Stimulated activated CD4-positive, alpha-beta T cell treated with anti-CD3 and anti-CD28 coated beads, TNF-alpha, amount 100 ng/mL, for 48 hours (primary cell): ENCODE measurements at places on chromosomes 3 and 15.

- DNase-seq: no peak
Measured at GRCh38 chr15:88704791-88705768, 66.3 kb downstream of the ISG20 start.

- no peak for DNase-seq
Measured at GRCh38 chr15:63572749-63573464, 24.3 kb upstream of the FBXL22 start.

DNA sequence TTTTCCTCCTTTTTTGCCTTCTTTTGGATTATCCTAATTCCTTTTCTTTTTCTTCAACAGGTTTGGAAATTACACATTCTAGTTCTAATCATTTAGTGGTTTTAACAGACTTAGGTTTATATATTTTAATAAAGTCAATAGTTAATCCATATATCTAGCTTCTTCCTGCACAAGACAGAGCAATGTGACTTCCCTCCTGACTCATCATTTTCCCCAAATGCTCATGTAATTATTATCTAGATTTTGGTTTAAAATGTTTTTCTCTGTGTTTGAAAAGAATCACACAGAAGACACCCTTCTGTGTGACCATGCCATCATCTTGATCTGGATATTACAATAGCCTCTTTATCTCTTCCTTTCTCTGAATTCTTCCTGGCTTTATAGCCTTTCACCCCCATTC, 28.6 kb upstream of the SSR3 start:
- no peak for DNase-seq

GRCh38 chr3:152184971-152185686, 83.6 kb upstream of the MBNL1 start:
- no peak for DNase-seq

GRCh38 chr15:100033140-100033857, 300.1 kb upstream of the LYSMD4 start:
- DNase-seq: no peak

DNA sequence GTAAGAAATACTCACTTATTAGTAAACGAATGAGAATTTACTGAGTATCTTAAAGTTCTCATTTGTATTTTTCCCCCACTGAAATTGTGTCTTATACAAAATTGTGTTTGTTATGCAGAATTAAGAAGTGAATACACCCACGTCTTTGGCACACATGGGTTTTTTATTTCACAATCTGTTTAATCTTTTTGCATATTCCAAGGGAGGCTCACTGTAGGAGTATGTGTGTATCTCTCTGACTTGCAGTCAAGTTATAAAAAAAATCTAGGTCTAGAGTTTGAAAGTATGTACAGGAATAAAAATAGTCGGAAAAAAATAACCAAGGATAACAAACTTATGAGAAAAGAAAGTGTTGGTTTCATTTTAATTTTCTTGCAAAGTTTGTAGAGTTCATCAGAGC, 255.2 kb downstream of the PDCD6IP start:
- DNase-seq: no peak

DNA sequence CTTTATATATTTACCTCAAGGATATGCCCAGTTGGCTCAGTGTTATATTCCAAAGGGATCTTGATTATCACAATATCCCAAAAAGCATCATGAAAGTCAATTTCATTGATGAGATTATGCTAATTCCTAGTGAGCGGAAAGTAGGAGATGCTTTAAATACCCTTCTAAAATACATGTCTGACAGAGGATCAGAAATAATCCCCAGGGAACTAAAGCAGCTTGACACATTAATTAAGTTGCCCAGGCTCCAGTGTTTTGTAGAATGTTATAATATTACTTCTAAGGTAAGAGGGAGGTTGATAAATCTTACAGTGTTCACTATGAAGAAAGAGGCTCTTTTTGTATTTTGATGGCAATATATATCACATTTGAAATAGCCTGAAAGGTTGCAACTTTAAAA, 767.5 kb upstream of the ROBO1 start:
- DNase-seq: no peak

DNA sequence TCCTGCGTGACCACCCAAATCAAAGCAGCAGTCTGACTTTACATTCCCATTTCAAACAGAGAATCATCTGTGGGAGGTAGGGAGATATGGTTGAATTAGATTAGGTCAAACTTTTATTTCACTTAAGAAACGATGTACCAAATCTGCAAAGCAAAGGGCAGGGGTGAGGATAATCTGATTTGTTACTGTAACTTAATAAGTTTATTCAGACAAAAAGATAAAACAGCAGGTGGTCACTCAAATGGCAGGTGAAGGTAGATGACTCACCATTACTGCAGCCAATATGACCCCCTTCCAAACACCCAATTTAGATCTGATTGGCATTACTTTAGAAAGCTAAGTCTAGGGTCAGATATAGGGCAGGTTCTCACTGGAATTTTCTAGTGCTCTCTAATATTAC, 651.0 kb upstream of the NAALADL2 start:
- DNase-seq: no peak

DNA sequence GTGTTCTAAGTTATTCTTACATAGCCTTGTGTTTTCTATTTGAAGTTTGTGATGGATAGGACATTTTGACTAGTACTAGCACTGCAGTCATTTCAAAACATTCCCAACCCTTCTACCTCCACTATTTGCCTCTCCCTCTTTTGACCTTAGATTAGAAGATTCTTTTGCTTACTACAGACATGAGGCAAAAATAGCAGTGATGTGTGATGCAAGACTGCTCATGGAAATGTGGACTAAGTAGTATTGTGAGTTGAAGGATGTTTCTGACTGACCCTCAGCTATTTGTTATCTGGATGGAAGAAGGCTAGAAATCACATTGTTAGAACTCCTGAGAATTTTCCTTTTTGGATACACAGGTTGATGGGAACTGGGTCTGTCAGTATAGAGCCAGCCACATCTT, 45.9 kb downstream of the ATP2C1 start:
- DNase-seq: no peak

- DNase-seq: no peak
Measured at GRCh38 chr3:21390856-21391255, 360.2 kb downstream of the ZNF385D start.

DNA sequence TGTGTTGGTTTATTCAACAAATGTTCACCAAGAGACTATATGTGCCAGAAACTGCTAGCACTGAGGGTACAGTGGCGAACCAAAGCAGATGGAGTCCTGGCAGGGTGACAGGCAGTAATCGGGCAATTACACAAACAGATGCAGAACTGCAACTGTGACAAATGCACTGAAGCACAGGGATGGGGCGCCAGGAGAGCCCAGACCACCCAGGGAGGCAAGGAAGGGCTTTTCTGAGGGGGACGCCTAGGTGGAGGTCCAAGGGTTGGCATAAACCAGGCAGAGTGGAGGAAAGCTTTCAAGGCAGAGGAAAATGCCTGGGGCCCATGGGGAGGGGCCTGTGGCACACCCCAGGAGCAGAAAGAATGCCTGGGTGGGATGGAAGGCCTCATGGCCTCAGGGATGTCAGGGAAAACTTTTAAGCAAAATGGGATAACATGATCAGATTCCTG, 5.5 kb downstream of the DIS3L start:
- DNase-seq: no peak

GRCh38 chr3:126570103-126570541, 11.4 kb upstream of the C3orf22 start:
- DNase-seq: no peak

- no peak for DNase-seq
Measured at GRCh38 chr15:29952225-29952624, 130.0 kb upstream of the TJP1 start.

DNA sequence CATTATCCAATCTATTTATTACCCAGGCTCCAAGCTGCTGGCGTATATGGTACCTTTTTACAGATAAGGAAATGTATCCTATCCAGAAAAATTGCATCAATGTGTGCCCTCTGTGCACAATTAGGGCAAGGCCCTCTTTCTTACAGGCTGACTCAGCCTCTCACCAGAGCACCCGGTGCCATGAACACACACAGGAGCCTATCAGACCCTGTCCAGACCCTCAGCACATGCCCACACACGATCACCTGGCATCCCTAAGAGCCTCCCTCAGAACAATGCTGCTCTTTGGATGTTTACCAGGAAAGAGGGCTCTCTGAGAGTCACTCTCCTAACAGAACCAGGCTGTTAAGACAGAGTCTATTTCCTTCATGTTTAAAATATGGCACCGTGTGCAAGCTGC, 460.0 kb upstream of the TBL1XR1 start:
- no peak for DNase-seq

DNA sequence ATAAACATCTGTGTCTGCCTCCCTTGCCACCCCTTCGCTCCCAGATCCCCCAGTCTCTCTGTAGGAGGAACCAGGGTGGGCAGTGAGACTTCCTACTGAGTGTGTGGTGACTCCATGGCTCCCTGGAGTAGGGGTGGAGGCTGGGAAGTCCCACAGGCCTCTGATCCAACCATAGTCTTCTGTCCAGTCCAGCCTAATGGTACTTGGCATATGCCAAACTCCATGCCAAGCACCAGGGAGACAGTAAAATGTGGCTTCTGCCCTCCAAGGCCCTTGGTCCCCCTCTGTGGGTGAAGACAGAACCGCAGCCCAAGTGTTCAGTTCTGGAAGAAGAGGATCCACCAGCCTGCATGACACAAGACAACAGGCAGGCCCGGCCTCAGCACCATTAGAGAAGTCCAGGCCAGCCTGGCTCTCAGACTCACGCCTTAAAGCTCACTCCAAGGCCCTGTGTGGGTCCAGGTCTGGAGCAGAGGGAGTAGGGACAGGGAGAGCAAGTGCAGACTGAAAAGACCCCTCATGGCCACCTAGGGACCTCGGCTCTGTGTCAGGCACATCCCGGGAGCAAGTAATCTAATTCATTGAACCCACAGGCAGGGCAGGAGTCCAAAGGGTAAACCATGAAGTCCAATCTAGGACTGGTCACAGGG, 112.7 kb downstream of the ETFA start:
- DNase-seq: no peak

GRCh38 chr3:144743225-144743668, 771.6 kb downstream of the DIPK2A start:
- no peak for DNase-seq

DNA sequence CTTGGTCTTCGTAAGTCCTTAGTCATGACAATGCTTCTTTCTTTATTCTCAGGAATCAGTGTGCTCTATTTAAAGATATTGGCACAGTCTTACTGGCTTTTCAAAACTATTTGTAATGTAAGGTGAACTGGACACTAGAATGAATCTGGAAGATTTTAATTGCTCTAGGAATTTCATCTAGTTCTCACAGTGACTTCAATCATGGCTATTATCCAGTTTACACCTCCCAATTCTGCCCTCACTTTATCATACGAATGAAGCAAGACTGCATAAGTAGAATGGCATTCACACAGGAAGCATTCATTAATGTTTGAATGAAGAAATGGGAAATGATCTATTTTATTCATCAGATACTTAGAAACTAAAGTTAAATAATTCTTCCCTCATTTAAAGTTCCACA, 26.7 kb upstream of the DRD3 start:
- DNase-seq: no peak

GRCh38 chr3:181369637-181370036, 342.1 kb upstream of the SOX2 start:
- no peak for DNase-seq

DNA sequence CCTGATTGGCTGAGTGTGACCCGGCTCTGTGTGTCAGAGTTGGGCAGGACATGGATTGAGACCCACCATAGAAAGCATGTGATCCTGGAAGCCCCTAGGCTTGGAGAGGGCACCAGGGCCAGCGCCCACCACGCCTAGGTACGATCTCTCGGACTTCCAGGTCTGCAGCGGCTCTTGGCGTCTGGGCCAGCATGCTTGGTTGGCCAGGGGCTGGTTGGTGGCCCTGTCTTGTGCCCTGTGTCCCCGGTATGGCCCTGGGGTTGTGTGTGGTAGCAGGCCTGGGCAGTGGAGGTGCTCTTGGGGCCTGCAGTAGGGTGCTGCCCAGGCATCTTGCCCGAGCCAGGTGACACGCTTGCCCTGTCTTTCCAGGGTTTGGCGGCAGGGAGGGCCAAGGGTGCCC, 210.6 kb downstream of the UBE3A start:
- DNase-seq: no peak

DNA sequence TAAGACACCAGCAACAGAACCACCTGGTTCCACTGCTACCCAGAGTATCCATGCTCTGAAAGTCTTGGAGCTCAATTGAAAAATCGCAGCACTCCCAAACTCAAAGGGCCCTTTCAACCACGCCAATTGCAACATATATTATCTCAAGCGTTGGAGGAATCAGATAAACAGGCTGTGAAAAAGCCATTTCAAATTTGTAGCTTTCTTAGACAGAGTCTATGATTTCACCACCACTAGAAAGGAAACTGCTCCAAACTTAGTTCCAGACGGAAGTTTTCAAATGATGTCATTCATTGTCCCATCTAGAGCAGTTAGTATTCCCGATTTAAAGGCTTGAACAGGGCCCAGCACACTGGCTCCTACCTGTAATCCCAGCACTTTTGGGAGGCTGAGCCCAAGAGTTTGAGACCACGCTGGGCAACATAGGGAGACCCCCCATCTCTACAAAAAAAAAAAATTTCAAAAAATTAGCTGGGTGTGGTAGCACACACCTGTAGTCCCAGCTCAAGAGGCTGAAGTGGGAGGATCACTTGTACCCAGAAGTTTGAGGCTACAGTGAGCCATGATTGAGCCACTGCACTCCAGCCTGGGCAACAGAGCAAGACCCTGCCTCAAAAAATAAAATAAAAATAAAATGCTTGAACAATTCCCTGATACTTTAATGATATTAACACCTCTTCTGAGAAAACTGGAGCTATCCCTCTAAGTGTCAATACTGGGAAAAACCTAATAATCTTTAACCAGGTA, 16.8 kb downstream of the TNIK start:
- no peak for DNase-seq
